HFF-Myc (cell line): ENCODE measurements at places on chromosomes 5 and 9.

DNA sequence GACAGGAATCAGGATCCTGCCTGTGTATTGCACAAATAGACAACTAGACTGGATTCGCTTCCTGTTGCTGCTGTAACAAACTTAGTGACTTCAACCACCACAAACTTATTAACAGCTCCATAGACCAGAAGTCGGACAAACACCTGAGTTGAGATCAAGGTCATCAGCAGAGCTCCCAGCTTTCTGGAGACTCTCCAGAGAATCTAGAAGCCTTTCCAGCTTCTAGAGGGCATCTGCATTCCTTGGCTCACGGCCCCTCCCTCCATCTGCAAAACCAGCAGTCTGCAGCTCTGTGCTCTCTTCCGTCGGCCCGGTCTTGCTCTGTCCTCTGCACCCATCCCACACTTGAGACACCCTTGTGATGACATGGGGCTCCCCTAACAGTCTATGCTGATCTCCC, 99.1 kb downstream of the KCNT1 start:
- DNase-seq: no peak

GRCh38 chr9:29006628-29007027, 1433.3 kb upstream of the C9orf72 start:
- no peak for DNase-seq

- DNase-seq: no peak
Measured at GRCh38 chr9:92171822-92172221, 56.6 kb upstream of the SPTLC1 start.

- DNase-seq: no peak
Measured at GRCh38 chr9:94627287-94627686, 12.0 kb downstream of the FBP1 start.
